ENCODE measurements at places on chromosomes 5 and 9.
A peak's percentile ranks its signal among the peaks of the same experiment; 100 is the strongest.

DNA sequence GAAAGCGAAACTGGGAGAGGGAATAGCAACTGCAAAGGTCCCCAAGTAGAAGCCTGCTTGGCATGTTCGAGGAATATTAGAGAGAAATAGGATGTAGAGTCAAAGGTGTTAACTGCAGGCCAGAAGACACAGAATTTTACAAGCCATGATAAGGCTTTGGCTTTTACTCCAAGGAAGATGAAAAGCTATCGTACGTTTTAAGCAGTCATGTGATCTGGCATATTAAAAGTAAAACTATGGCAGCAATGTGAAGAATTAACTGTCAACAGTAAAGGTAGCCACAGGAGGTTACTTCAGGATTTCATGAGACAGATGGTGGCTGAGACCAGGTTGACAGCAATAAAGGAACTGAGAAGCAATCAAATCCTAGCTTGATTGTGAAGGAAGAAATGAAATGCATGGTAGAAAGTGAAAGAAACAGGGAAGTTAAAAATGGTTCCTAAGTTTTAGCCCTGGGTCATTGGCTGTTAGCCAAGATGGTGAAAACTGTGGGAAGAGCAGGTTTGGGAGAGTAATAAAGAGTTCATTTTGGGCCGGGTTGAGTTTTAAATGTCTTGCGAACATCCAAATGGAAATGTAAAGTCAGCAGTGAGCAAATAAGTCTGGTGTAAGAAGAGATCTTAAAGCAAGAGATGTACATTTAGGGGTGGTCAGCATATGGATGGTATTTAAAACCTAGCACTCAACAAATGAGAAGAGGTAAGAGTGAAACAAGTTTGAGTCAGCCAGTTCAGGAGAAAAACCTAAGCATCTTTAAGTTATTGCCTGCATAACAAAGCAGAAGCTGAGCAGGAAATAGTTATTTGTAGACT, 20.3 kb upstream of the TTC33 start:
- DNase-seq = no peak

- DNase-seq = no peak
These were observed 253.9 kb downstream of the SPATA31D1 start for GRCh38 chr9:82242285-82242963.

- DNase-seq = no peak
These were observed 1.9 kb downstream of the IRGM start for GRCh38 chr5:150848271-150848670.

- DNase-seq = no peak
These were observed 16.5 kb upstream of the ROR2 start for GRCh38 chr9:91966503-91966902.

GRCh38 chr5:148875205-148875875, 48.9 kb downstream of the ADRB2 start:
- no peak for DNase-seq

DNA sequence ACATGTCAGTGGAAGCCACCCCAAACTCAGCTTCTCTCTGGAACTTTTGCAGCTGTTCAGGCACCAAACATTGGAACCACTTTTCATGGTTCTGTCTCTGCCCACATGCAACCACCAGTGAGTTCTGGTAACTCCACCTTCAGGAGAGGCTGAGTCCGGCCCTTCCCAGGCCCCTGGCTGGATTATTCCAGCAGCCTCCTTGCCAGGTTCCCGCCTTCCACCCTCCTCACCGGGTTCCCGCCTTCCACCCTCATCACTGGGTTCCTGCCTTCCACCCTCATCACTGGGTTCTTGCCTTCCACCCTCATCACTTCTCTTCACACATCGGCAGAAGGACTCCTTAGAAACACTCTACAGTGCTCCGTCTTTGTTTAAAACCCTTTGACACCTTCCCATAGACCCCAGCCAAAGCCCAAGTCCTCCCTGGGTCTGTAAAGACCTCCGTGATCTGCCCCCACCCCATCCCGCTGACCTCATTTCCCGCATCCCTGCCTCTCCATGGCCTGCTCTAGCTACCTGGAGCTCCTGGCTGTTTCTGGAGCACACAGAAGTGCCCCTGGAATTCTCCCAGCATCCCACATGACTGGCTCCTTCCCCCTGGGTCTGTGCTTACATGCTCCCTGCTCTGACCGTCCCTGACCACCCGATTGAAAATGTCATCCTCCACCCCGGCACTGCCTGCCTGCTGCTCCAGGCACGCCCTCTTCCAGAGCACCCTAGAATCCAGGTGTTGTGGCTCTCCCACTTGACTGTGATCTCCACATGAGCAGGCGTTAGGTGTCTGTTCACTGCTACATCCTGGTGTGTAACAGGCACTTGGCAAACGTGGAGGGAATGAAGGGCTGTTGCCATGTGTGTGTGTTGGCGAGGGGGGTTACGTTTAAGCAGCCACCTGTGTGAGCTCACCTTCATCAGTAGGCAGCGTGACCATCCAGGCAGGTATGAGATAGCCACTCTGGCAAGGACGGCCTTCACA, 17.7 kb downstream of the ROPN1L start:
- no peak for DNase-seq

GRCh38 chr5:110351430-110351829, 375.0 kb downstream of the TMEM232 start:
- no peak for DNase-seq

DNA sequence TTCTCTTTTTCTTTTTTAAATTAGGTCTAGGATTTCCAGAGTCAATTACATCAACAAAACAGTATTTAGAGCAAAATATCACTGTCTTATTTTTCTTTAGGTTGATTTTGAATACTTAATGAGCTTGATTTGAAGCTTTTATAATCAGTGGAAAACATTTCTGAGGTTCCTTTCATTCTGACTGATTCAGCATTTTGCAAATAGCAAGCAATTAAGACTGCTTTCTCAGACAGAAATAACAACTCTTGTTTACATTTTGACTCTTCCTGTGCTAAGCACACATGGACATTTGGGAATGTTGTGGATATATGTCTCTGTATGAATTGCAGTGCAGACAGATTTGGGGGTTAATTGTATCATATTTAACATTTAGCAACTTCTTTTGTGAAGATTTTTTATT, 22.2 kb upstream of the MCCC2 start:
- DNase-seq = no peak

DNA sequence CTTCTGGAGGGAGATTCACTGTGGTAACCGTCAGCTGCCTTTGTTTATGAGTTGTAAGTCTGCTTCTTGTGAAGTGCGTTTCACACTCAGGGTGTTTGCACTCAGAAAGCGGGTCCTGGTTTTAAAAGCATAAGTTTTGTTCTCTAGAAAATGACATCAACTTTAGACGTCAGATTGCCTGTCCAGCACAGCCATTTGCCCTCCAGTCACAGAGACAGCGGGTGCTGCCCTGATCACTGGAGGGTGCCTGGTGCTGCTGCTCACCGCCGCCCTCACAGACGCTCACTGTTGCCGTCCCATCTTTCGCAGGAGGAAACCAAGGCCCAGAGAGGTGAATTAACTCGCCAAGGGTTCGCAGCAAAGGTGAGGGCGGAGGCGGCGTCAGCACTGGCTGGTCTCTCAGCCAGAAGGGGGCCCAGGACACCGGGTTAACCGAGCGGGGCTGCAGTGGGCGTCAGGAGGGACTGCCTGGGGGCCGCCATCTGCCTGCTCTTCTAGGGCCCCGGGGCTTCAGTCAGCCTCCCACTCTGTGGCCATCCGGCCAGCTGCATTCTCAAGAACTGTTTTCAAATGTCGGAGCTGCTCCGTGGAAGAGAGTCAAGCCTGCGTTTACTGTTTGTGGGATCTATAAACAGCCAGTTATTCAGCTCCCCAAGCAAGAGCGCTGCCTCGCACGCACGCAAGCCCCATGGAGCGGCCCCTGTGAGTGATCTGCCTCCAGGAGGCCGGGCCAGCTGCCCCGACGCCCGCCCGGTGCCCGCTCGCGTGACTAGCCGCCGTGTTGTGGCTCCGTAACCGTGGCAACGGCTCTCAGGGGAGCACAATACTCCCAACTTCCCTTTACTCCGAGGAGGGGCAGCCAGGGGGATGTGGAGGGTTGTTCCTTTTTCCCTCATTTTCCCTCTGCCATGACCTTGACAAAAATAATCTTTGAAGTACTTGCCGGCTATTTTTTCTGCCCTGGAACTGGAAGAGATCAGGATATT, 43.4 kb upstream of the EXOC3 start:
- DNase-seq = peak; percentile 47

- DNase-seq = no peak
These were observed 6.8 kb upstream of the C9orf152 start for GRCh38 chr9:110214586-110215355.

- DNase-seq = no peak
These were observed 113.5 kb downstream of the CAAP1 start for GRCh38 chr9:26779062-26779461.

DNA sequence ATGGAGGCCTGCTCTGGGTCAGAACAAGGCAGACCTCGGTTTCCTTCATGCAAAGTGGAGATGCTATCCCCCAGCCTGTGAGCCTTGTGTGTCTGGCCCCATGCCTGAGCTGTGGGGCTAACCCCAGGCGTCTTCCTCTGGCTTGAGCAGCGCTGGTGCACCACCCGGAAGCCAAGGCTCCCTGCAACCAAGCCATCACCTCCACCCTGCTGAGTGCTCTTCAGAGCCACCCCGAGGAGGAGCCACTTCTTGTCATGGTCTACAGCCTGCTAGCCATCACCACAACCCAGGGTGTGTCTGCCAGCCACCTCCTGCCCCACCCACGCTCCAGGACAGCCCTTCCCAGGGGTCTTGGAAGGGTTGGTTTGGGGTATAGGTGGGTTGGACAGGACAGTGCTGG, 16.2 kb downstream of the REXO4 start:
- DNase-seq = no peak

GRCh38 chr9:91727972-91728371, 222.1 kb downstream of the ROR2 start:
- DNase-seq = no peak

- DNase-seq = no peak
These were observed 98.9 kb upstream of the SPATA31D4 start for GRCh38 chr9:81829195-81829882.

GRCh38 chr9:69181908-69182353, 7.9 kb downstream of the TJP2 start:
- DNase-seq = no peak
